ENCODE measurements at places on chromosomes 12 and 14. TPM values are rescaled to one million over a fixed set of nuclear protein-coding genes. Genes with fewer than 3 reads are reported as not detected.

RNFT2 gene
- 1.5 TPM for polyA plus RNA-seq

RNASE12 gene
- not detected for polyA plus RNA-seq

MUCL1 gene
- not detected for polyA plus RNA-seq

LEMD3 gene
- polyA plus RNA-seq = 37.6 TPM

PTGER2 gene
- 56.7 TPM for polyA plus RNA-seq

KRT77 gene
- polyA plus RNA-seq = not detected

GPRC5D gene
- polyA plus RNA-seq = 1.1 TPM

CEBPE gene
- 0.24 TPM for polyA plus RNA-seq

KLRC2 gene
- polyA plus RNA-seq = not detected

KLHL33 gene
- not detected for polyA plus RNA-seq

ABHD12B gene
- not detected for polyA plus RNA-seq

VRTN gene
- not detected for polyA plus RNA-seq

PRIM1 gene
- 37.8 TPM for polyA plus RNA-seq

ZNF891 gene
- polyA plus RNA-seq = 0.75 TPM

NTN4 gene
- not detected for polyA plus RNA-seq

KRT82 gene
- polyA plus RNA-seq = not detected

RNF212B gene
- polyA plus RNA-seq = not detected

ZNF605 gene
- 0.83 TPM for polyA plus RNA-seq

ST8SIA1 gene
- polyA plus RNA-seq = 3.3 TPM

WNT1 gene
- polyA plus RNA-seq = not detected

DEPDC4 gene
- 0.31 TPM for polyA plus RNA-seq

CEP170B gene
- not detected for polyA plus RNA-seq

ARHGDIB gene
- polyA plus RNA-seq = 3,550 TPM

LRFN5 gene
- not detected for polyA plus RNA-seq

KRT81 gene
- not detected for polyA plus RNA-seq

FLRT2 gene
- not detected for polyA plus RNA-seq

PTPRB gene
- polyA plus RNA-seq = not detected

RTN1 gene
- polyA plus RNA-seq = not detected

HCAR1 gene
- polyA plus RNA-seq = not detected

TC2N gene
- polyA plus RNA-seq = 113 TPM

YBX3 gene
- polyA plus RNA-seq = 5.2 TPM

LHX5 gene
- not detected for polyA plus RNA-seq

TSPAN9 gene
- 0.38 TPM for polyA plus RNA-seq

HOXC4 gene
- not detected for polyA plus RNA-seq

PLEKHD1 gene
- 0.05 TPM for polyA plus RNA-seq

RDH12 gene
- not detected for polyA plus RNA-seq
